DMS 273 treated with DMSO at 0.1 percent for 48 hours (cell line): ENCODE measurements at places on chromosomes 13 and 19.

DNA sequence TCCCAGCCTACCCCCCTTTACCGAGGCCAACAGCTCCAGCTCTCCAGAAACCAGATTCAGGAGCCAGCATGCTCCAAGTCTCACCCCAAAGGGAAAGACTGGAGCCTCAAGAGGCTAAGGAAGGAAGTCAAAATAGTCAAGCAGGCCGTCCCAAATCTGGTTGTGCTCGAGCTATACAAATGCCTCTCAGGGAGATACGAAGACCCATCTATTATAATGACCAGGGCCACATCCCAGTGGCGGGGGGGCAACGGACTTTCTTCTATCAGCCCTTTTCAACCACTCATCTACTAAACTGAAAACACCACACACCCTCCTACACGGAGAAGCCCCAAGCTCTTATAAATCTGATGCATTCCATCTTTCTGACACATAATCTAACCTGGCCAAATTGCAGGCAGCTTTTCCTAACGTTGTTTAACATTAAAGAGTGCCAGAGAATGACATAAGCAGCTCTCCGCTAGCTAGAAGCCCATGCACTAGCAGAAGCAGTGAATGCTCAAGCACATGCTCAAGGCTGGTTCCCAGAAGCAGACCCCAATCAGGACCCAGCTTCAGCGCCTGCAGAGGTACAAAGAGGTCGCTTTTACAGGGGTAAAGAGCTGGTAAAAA, 104.6 kb upstream of the ZNF98 start:
- no peak for DNase-seq

- no peak for DNase-seq
Observed at GRCh38 chr13:99390601-99391000, 83.4 kb upstream of the GPR183 start.

- DNase-seq = no peak
Observed at GRCh38 chr19:1626417-1627010, 21.3 kb upstream of the UQCR11 start.

DNA sequence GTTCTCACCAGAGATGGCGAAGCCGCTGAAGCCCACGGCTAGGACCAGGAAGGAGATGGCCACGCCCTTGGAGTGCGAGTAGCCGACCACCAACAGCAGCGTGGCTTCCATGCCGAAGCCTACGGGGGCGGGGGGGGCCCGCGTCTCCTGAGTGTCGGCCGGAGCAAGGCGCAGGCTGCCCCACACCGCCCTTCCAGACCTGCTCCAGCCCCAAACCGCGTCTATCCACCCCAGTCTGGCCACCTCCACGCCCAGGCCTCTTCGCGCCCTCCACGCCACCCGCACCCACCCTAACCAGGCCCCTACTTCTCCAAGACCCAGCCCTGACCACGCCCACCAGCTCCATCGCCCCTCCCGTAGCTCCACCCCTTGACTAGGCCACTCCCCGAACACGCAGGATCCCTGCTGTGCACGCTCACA, 6.2 kb downstream of the GFY start:
- no peak for DNase-seq

GRCh38 chr13:32642858-32643257, 56.6 kb downstream of the PDS5B start:
- DNase-seq = no peak

- DNase-seq = peak; percentile 53
Observed at GRCh38 chr19:55642153-55643002, 1.1 kb upstream of the ZNF581 start.

DNA sequence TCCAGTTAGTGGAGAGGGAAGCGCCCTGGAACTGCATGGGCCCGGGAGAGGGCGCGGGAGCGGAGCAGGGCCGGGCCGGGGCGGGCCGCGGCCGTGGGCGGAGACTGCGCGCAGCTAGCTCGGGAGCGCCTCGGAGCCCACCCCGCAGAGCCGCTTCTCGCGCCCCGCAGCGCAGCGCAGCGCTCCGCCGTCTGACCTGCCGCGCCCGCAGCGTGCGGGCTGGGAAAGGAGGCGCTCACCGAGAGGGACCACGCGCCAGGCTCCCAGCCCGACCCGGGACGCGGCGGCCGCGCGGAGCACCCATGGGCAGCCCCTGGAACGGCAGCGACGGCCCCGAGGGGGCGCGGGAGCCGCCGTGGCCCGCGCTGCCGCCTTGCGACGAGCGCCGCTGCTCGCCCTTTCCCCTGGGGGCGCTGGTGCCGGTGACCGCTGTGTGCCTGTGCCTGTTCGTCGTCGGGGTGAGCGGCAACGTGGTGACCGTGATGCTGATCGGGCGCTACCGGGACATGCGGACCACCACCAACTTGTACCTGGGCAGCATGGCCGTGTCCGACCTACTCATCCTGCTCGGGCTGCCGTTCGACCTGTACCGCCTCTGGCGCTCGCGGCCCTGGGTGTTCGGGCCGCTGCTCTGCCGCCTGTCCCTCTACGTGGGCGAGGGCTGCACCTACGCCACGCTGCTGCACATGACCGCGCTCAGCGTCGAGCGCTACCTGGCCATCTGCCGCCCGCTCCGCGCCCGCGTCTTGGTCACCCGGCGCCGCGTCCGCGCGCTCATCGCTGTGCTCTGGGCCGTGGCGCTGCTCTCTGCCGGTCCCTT, at the start of gene MLNR:
Gene MLNR, plus strand, starts transcription at position 303 of the 820 bp plus-strand sequence. Its CDS starts 0 bp downstream, at position 303.
- peak; percentile 10 for DNase-seq

DNA sequence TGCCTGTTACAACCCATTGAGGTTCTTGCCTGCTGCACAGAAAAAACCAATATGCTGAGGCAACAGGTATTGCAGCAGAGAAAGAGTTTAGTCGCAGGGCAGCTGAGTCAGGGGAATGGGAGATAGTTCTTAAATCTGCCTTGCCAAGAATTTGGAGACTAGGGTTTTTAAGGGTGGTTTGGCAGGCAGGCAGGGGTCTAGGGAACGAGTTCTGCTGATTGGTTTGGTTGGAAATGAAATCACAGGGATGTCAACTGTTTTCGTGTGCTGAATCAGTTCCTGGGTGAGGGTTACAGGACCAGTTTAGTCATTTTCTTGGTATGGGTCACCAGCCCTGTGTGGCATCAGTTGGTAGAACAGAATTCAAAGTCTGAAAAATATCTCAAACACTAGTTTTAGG, 36.6 kb downstream of the PDS5B start:
- DNase-seq = no peak

GRCh38 chr19:14112809-14113385, 4.7 kb downstream of the PRKACA start:
- DNase-seq = no peak

DNA sequence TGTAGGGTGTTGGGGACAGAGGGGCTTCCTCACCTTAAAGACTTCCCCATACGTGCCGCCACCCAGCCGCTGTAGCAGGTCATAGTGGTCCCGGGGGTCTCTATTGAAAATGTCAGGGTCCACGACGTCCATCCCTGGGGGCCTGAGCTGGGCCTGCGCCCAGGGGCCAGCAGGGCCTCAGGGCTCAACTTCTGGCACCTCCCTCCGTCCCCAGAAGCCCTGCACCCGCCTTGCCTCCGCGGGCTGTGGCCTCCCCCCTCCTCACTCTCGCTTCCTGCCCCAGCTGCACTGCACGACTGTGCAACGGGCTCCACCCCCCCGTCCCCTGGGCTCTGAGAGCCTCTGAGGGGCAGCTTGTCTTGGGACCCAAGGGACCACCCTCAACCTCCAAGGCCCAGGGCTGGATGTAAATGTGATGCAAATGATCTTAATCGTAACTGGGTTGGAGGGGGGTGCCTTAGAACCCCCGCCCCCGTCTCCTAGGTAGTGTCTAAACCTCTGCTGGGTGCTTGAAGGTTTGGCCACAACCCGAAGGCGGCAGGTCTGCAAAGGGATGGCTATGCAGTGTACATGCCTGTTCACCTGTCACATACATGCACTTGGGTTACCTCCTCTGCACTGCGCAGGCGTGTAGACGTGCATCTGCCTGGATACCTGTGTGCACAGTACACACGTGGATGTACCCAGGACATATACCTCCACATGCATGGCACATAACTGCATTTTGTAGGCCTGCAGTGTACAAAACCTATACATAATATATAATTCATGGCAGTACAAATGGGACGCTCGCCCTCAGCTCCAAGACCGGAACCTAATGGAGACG, at the start of gene MAP4K1:
Gene MAP4K1, minus strand, starts transcription at position 190 of the 826 bp plus-strand sequence. Its CDS starts 58 bp downstream, at position 132.
- DNase-seq = no peak

GRCh38 chr19:54434112-54434872, 14.7 kb upstream of the LENG8 start:
- DNase-seq = no peak

- no peak for DNase-seq
Observed at GRCh38 chr13:52921194-52921593, 72.8 kb upstream of the PCDH8 start.

DNA sequence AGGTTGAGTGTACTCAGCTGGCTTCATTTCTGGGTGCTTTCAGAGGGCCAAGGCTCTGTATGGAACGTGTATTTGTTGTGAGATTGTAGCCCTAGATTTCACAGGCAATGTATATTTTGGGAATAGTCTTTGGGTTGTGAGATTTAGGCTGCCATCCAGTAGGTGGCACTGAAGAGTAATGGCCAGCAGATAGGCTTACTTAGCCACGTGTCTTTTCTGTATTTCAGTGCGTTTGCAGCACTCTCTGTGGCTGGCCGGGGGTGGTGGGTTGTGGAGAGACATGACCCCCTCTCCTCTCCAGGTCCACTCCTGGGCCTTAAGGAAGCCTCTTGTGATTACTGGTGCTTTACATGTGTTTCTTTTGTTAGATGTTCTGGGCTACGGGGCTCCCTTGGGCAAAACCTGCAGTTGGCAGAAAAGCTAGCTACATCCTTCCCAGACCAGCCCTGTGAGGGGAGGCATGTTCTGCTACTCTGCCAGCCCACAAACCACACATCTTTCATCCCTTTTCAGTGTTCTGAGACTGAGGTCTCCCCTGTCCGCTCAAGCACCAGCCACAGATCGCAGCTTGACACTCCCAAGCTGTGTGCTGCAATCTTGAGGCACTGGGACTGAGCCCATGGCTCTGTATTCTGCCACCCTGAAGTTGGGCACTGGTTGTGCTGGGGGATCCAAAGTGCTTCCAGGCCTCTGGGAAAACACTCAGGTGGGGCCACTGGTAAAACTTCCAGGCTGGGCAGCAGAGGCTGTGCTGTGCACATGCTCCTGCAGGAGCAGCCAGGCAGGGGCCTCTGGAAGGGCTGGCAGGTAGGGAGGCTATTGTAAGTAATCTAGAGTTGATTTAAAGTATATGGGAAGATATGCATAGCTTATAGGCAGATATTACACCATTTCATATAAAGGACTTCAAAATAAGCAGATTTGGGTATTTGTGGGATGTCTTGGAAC, 1096.8 kb upstream of the PCDH20 start:
- DNase-seq = no peak

DNA sequence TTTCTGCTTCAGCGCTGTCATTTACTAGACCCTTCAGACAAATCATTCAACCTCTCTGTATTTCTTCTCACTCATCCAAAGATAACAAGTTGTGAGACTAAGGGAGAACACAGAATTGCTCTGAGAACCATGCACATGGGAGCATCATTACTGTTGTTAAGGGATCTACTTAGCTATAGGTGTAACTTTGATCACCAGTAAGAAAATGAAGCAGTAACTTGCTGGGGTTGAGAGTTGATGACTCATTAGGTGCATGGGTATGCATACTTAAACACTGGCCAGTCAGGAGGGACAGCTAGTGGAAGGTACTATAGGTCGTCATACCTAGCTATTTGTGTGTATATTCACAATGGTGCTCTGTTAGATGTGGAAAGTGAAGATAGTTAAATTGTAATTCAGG, 61.5 kb downstream of the B3GLCT start:
- DNase-seq = no peak

GRCh38 chr13:55761986-55762385, 1378.7 kb upstream of the PRR20A start:
- DNase-seq = no peak

DNA sequence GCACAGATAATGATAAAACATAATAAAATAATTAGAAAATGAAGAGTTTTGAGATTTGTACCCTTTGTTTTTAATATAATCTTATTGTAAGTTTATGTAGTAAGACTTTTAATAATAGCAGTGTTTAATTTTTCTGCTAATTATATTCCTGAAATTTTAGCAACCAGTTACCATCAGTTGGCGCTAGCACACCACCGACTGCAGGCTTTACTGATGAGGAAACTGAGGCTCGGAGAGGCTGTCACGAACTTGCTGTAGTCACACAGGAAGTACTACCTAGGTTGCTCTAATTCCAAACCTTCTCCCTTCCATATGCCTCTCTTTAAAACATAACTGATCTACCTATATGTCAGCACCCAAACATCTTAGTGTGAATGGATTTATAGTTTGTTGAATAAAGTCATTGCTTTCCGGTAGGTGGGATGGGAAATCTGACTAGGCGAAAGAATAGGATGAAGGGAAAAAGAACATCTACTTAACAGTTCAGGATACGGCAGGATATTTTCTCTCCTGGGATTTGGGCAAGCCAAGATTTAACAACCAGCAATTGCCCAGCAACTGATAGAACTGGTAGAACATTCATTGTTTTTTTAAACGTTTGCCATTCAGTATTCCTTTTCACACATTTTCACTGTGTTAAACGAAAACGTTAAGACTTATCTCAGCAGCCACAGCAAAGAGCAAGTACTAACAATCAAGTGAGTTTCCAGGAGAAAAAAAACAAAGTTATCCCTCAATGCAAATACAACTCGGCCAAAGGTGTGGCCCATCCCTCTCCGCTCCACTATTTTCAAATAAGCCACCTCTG, 822 bp upstream of the RFXAP start:
- DNase-seq = no peak

DNA sequence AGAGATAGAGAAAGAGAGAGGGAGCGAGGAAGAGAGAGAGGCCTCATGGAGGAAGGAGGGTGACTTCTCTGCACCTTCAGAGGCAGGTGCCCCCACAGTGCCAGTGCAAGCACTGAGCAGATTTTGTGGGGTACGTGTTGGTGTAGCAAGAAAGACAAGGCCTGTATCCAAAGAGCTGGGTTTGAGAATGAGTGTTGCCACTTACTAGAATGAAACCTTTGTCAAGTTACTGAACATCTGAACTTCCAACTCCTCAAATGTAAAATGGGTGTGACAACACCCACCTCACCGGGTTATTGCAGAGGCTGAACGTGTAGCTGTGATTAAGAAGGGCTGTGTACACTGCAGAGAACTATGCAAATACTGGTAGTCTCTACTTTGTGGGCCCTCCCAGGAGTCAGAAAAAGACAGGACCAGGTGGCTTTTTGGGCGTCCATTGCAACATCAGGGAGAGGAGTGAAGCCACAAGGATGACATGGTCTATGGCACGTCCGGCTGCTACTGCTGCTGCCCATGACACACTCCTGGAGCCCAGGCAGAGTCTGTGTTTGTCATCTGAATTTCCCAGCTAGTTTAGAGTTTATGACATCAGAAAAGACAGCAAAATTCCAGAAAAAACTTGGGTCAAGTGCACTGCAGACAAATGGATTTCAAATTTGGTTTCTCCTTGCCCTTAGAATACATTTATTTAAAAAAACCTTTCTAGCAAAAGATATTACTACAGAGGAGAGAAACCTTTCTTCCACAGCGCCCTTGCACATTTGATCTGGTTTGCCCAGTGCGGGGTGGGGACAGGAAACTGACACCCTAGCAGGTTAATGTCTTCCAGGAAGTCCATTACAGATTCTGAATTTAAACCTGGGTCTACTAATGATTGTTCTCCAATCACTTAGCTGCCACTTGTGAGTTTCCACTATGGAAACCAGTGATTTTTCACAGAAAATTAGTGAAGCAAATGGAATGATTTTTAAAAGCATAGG, 54.0 kb upstream of the ATP12A start:
- DNase-seq = no peak

GRCh38 chr19:47156861-47157430, 26.3 kb downstream of the SAE1 start:
- no peak for DNase-seq
